ENCODE measurements at places on chromosomes 7 and 10. TPM values are rescaled to one million over a fixed set of nuclear protein-coding genes. Genes with fewer than 3 reads are reported as not detected.

Gene SPDYE2B
- not detected for total RNA-seq

Gene KLLN
- total RNA-seq, result 0.10 TPM

Gene PDE6C
- not detected for total RNA-seq

Gene IL6
- 11.0 TPM for total RNA-seq

Gene GIMAP8
- 16.7 TPM for total RNA-seq

Gene GIMAP2
- total RNA-seq, result 35.7 TPM

Gene C10orf105
- not detected for total RNA-seq

Gene CYTH3
- total RNA-seq, result 16.5 TPM

Gene POT1
- total RNA-seq, result 14.1 TPM

Gene SFTPA1
- not detected for total RNA-seq

Gene ZC3HAV1L
- total RNA-seq, result 15.3 TPM

Gene PPP1R9A
- 0.74 TPM for total RNA-seq

Gene CHN2
- total RNA-seq, result 2.7 TPM

Gene GATA3
- under 0.01 TPM for total RNA-seq

Gene PPP2R2D
- 19.6 TPM for total RNA-seq

Gene AQP1
- 4.9 TPM for total RNA-seq

Gene SLC13A1
- not detected for total RNA-seq

Gene LRRC17
- 3.3 TPM for total RNA-seq

Gene SLC26A3
- total RNA-seq, result not detected

Gene PRKAR1B
- total RNA-seq, result 19.6 TPM

Gene RFC2
- total RNA-seq, result 41.6 TPM

Gene LIPJ
- total RNA-seq, result not detected

Gene FRAT1
- 1.1 TPM for total RNA-seq

Gene ZNF488
- total RNA-seq, result 0.07 TPM

Gene SAMD9
- total RNA-seq, result 20.5 TPM

Gene CLCN1
- not detected for total RNA-seq

Gene SNCG
- total RNA-seq, result 77.7 TPM

Gene VWA2
- not detected for total RNA-seq

Gene NXPH1
- not detected for total RNA-seq

Gene GALNT17
- total RNA-seq, result not detected

Gene MSMB
- total RNA-seq, result not detected

Gene GIMAP7
- 20.4 TPM for total RNA-seq

Gene NUTM2B
- not detected for total RNA-seq

Gene TSPAN12
- 10.4 TPM for total RNA-seq

Gene FAM53B
- total RNA-seq, result 18.8 TPM

Gene EVX1
- total RNA-seq, result not detected

Gene ZNF518A
- 4.9 TPM for total RNA-seq

Gene COPG2
- total RNA-seq, result 3.8 TPM

Gene GPNMB
- 1.3 TPM for total RNA-seq

Gene RNF32
- 0.39 TPM for total RNA-seq

Gene GPRIN2
- total RNA-seq, result not detected

Gene PKD2L1
- not detected for total RNA-seq

Gene CELF2
- 15.6 TPM for total RNA-seq

Gene NRCAM
- 26.8 TPM for total RNA-seq

Gene HMX3
- total RNA-seq, result not detected

Gene LRRC4
- 0.60 TPM for total RNA-seq

Gene AASS
- total RNA-seq, result 11.2 TPM

Gene MGMT
- 20.4 TPM for total RNA-seq

Gene FKBP6
- total RNA-seq, result not detected

Gene CYP17A1
- total RNA-seq, result not detected

Gene ENO4
- not detected for total RNA-seq

All from mammary microvascular endothelial cell (primary cell).